ENCODE measurements at places on chromosomes 3 and 15.
A peak's percentile ranks its signal among the peaks of the same experiment; 100 is the strongest.

GRCh38 chr3:129383292-129383860 lies 45.1 kb downstream of the EFCAB12 start:
- DNase-seq: peak; percentile 38

- DNase-seq: no peak
Measured at GRCh38 chr3:129654131-129654530, 47.7 kb upstream of the PLXND1 start.

DNA sequence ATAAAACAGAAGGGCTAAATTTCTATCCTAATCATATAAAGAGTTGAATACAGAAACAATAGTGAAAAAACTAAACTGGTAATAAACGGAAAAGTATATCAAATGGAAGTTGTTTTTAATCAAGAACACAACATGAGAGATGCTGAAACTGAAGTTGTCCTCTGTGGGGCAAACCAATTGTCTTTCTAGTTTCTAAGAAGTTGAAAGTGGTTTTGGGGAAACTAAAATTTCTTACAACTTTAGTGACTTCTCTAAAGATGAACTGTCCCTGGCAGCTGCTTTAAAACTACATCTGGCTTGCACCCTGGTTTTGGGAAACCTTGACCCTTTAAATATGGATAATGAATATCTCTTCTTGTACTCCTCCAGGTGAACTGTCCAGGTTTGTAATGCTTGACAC lies 155.6 kb downstream of the ADAM10 start:
- no peak for DNase-seq

GRCh38 chr3:125383744-125384143 lies 8.6 kb upstream of the ZNF148 start:
- no peak for DNase-seq

DNA sequence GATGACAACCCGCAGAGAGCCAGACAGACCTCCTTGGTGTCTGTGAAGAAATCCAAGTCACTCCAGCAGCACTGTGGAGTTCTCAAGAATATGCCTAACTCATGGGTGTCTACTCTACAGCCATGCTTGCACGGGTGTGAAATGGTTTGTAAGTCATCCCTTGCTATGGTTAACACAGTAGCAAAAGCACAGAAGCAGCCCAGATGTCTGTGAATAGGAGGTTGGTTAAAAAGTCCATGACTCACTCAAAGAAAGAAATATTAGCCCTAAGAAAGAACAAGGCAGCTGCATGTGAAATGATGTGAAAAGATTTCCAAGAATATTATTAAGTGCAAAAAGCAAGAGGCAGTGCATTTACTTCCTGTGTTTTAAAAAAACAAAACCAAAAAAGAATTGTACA lies 12.1 kb upstream of the LIMD1 start:
- no peak for DNase-seq

GRCh38 chr3:149299938-149300801 lies 33.3 kb downstream of the TM4SF18 start:
- no peak for DNase-seq

GRCh38 chr3:50202353-50203112 lies 2.5 kb upstream of the SLC38A3 start:
- no peak for DNase-seq

DNA sequence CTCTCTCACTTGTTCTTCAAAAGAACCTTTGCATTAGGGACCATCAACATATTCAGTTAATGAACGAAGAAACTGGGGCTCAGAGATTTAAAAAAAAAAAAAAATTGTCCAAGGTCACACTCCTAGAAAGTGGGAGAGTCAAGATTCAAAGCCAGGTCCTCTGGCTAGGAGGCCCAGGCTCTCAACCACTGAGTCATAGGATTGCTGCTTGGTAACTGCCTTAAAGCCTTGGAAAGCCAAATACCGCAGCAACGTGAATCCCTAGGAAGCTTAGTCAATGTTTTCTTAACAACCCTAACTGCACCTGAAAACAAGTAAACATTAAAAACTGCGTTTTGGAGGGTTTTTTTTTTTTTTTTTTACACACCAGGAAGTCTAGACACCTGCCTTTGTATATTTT lies 156.8 kb downstream of the WNT5A start:
- DNase-seq: no peak
